Sigmoid colon (tissue), 7 donors: ENCODE measurements at places on chromosomes 2 and 18. TPM values are rescaled to one million over a fixed set of nuclear protein-coding genes. Genes with fewer than 3 reads are reported as not detected.

KIF1A gene
- 9.7 TPM for total RNA-seq

NT5C1B gene
- not detected for total RNA-seq

VWC2L gene
- total RNA-seq: not detected

DSC2 gene
- total RNA-seq: 1.9 TPM

CYP26B1 gene
- total RNA-seq: 3.5 TPM

ANKRD30BL gene
- not detected for total RNA-seq

SCN9A gene
- total RNA-seq: 17.1 TPM

UGT1A5 gene
- not detected for total RNA-seq

FHOD3 gene
- 18.5 TPM for total RNA-seq

- no peak for DNase-seq
Observed at GRCh38 chr2:71380665-71381064, 49.1 kb downstream of the ZNF638 start.

GRCh38 chr2:176681584-176682115, 412.4 kb downstream of the MTX2 start:
- DNase-seq: no peak

DNA sequence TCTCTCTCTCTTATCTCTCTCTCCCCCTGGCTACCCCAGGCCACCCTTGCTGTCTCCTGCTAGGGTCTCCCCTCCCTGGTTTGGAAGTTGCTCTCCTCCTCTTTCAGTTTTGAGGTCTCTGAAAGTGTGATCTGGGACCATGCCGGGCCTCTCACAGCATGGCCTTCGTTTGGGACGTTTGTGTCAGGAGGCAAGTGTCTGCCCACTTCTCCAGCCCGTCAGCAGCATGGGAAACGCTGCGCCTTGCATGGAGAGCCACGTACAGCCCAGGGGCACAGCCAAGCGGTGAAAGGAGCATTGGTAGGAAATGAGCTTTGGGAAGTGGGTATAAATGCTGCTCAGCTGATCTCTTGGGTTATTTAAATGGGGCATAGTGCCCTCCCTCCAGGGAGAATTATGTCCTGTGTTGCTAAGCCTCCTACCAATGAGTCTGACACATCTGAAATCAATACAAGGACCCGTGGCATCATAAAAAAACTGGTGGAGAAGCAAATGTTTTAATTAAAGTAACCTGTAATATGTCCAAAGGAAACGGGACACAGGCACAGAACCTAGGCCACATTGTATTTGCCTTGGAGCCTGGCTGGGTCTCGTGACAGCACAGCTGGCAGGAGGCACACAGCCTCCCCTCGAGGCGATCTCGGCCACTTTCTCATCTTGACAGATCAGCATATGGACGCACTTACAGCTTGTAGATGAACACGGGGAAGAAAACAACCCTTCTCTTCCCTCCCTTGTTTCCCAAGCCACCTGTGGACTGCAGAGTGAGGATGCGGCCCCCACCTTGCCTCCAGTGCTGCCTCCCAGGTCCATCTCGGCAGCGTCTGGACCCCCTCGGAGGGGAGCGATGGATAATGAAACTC, 72.7 kb downstream of the SH3RF3 start:
- DNase-seq: no peak

DNA sequence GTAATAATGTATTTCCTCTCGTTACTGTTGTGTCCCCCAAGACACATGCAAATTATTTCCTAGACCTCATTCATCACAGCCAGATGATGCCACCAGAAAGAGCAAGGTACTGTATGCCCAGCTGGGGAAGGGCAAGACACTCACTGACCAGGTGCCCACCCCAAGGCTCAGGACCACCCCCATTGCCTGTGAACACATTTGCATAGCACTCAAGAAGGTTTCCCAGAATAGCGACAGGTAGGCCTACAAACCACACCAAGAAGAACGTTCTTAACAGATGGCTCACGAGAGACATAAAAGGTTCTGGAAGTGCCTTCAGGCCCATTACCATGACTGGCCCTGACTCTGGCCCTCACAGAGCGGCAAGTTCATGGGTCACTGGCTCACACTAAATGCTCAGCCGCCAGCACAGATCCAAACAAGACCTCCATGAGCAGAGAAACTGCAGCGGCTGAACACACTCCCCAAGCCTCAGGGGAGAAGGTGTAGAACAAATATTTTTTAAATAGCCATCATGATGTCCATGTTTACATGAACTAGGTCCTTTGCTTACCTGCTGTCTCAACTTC, 44.0 kb downstream of the FAM168B start:
- no peak for DNase-seq

GRCh38 chr2:172440795-172441194, 13.4 kb downstream of the ITGA6 start:
- no peak for DNase-seq

GRCh38 chr2:70613521-70613920, 59.9 kb upstream of the TGFA start:
- no peak for DNase-seq

GRCh38 chr18:25061395-25061794, 290.6 kb downstream of the ZNF521 start:
- no peak for DNase-seq

DNA sequence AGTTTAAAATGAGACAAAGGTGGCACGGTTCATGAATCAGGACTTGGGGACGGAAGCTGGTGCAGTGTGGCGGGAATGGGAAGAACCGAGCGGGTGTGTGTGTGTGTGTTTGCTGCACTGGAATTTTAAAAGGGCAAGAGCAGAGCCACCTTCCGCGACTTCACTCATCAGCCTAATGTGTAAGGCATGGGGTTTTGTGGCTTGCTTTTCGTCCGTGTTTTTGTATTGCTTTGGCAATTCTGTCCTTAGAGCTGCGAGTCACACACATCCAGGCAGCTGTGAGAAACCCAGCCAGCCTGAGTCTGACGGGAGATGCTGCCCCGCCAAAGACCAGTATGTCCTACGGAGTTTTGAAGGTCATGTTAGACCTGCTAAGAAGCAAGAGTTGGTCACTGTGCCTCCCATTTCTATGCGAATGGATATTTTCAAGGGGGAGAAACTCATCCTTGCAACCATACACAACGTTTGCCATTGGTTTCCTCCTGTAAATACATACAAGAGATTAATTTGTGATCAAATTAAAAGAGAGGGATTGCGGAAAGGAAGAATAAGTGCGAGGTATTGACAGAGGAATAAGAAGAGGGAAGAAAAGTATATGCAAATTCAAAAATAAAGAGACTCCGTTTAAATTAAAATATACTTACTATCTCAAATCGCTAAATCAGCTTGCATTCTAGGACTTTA, 665 bp upstream of the CACNB4 start:
- DNase-seq: no peak
